Activated naive CD4-positive, alpha-beta T cell treated with Interleukin-2 at 50 U/mL for 16 hours (primary cell): ENCODE measurements at places on chromosomes 11 and 22.

DNA sequence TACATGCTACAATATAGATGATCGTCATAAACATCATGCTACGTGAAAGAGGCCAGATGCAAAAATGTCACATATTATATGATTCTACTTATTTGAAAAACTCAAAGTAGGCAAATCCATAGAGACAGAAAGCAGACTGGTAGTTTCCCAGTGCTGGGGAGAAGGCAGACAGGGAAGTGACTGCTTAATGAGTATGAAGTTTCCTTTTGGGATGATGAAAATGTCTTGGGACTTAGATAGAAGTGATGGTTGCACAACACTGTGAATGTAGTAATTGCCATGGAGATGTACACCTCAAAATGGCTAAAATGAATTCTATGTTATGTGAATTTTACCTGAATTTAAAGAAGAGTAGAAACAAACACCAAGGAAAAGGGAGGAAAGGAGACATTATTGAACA, 45.2 kb upstream of the EHF start:
- no peak for DNase-seq

GRCh38 chr11:82939456-82939855, 37.9 kb downstream of the DDIAS start:
- DNase-seq: no peak

DNA sequence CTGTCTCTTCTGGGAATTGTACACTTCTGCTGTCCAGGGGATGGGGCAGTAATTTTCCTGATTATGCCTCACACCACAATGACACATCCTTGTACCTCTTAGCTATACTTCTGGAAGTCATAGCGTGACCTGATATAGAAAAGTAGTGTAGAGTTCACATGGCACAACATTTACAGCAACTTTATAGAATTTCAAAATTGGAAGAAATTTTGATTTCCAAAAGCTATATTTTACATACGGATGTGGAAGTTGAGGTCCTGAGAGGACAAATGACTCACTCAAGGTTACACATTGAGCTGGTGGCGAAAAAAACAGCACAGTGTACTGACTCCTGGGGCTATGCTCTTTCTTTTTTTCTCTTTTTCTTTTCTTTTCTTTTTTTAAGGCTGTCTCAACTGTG, 6.3 kb upstream of the CYP2R1 start:
- no peak for DNase-seq

DNA sequence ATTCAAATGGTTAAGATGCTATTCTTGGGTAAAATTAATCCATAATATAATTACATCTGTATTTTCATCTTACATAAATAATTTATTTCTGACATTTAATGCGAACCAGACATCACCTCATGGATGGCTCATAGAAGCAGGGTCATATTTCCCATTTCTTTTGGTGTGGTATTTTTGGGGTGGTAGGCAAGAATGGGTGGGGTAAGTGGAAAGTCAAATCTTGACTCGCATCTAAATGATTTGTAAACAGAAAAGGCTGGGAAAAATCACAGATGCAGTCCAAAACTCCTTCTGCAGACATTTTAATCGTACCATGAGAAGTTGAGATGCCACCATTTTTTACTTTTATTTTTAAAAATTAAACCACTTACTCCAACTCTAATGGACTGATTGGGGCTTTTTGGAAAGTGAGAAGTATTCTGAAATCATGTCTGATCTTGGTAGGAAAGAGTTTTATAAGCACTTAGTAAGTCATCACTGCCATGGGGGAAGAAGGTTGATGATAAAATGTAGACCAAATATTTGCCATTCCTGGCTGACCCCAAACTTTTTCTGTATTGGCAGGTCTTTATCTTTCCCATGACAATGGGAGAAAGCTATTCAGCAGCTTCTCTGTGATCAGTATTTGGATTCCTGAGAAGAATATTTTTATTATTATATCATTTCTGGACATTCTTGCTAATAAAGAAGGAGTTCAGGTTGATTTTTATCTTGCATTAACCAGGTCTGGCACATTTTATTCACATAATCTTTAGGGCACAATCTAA, 47.2 kb upstream of the BLID start:
- DNase-seq: no peak

GRCh38 chr11:47254386-47254785, 3.4 kb upstream of the NR1H3 start:
- no peak for DNase-seq

DNA sequence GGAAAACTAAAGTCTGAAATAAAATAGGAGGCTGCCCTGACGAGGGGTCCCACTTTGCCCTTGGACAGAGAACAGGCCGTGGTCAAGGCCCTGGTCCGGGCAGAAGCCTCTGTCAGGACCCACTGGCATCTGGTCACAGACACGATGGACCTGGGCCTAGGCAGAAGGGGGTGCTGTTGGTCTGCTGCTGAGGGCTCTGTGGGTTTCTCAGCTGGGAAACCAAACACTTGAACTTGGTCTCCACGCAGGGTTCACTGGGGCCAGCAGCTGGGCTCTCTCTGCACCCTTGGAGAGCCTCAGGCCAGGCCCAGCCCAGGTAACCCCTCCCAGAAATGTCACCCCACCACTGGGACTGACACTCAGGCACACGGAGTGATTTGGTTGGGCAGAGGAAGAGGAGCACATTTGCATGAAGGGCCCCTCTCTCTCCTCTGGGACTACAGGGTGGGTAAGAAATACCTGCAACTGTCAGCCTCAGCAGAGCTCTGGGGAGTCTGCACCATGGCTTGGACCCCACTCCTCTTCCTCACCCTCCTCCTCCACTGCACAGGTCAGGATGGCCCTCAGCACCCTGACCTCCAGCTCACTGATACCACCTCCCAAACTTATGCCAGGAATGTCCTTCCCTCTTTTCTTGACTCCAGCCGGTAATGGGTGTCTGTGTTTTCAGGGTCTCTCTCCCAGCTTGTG, 48.1 kb upstream of the TOP3B start:
- no peak for DNase-seq

DNA sequence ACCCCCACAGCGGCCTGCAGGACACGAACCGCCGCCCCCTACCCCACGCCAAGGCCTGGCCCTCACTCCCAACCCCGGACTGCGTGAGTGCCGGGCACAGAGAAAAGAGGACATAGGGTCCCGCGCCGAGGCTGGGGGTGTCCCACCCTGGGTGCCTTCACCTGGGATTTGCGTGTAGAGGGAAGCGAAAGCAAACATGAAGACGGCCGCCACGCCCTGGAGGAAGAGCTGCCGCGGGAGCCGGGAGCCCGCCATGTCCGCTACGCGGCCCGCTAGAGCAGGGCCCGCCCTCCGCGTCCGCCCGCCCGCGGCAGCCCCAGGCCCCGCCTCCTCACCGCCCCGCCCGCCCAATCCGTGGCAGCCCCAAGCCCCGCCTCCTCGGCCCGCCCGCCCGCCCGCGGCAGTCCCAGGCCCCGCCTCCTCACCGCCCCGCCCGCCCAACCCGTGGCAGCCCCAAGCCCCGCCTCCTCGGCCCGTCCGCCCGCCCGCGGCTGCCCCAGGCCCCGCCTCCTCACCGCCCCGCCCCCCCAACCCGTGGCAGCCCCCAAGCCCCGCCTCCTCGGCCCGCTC, at the start of gene LMF2:
Gene LMF2 (minus strand): TSS at position 282 of the 570 bp plus-strand sequence. CDS start 27 bp downstream, at position 255.
- peak; percentile 93 for DNase-seq

- DNase-seq: no peak
Measured at GRCh38 chr11:93510196-93510873, 32.9 kb downstream of the SMCO4 start.

DNA sequence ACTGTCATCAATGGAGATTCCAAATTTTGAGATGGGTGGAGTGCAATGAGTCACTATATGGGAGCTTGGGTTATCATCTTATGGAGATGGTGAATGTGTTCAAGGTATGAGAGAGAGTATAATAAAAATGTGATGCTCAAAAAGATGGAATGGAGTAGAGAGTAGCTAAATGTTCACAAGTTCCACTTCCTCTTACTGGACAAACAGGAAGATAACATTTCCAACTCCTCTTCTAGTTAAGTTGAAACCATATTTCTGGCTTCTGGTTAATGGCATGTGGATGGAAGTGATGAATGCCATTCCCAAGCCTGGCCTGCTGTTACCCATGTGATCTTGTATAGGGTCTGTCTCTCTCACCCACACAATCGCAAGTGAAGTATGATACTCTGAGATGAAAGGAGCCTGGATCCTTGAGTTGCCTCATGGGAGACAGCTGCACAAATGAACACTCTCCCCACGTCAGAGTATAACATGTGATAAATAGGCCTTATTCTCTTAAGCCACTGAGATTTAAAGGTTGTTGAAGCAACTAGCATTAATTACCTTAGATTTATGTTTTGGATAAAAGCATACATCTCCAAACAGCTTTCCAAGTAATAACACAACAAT, 111.0 kb downstream of the RAB38 start:
- no peak for DNase-seq

DNA sequence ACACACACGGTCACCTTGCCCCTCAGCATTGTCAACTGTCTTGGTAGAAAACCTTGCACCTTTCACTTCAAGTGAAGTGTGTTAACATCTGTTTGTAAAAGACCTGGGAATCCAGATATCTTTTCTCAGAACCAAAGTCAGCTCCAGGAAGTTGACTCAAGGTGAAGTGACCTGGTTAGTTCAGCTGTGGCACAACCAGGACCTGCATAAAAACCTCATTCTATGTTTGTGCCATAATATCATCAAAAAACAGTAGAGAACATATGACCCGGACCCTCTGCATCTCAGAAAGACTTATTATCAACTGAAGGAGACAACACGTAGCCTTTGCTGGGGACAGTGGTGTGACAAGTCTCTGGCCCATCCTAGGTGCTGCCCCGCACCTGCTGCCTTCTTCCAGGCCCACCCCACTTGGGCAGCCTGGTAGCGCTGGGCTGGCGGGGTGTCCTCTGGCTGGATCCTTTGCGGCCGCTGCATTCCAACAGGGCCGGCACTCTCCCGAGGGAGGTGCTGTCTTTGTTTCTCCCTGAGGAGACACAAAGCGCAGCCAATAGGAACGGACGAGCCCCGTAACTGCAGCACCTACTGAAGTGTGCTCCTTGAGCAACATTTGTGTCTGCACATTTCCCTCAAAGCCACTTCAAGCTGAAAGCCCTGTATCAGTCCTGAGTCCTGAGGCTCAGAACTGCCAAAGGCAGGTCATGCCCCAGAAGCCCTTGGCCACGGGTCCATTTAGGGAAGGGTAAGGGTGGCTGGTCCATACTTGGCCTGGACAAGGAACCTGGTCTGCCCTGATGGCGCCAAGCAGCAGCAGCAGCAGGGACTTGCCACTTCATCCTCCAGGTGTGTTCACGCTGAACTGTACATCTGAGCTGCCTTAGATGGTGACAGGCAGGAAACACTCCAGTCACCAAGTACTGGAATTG, 25.2 kb downstream of the LRRC74B start:
- DNase-seq: no peak

DNA sequence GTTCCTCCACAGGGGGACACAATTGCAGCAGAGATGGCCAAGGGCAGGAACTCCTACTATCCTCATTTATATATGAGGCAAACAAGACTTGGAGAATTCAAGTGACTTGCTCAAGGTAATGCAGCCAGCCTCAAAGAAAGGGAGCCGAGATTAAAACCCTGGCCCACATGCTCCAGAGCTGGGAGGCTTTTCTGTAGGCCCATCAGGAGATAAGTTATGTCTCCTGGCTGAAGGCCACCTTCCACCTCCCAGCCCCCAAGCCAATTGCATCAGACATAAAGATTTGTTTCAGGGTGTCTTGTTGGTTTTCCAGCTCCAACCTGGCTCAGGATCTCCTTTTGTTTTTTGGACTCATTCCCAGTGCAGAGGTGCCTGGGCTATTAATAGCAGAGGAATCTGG, 59.5 kb downstream of the SMIM38 start:
- no peak for DNase-seq

GRCh38 chr11:86755146-86755545, 45.2 kb upstream of the PRSS23 start:
- no peak for DNase-seq

- DNase-seq: no peak
Measured at GRCh38 chr11:69855421-69855820, 36.2 kb upstream of the FGF3 start.

- no peak for DNase-seq
Measured at GRCh38 chr22:33789690-33790253, 130.5 kb downstream of the LARGE1 start.

- DNase-seq: no peak
Measured at GRCh38 chr11:114179234-114179941, 116.8 kb upstream of the NNMT start.

GRCh38 chr11:99277281-99277680, 256.5 kb downstream of the CNTN5 start:
- DNase-seq: no peak

DNA sequence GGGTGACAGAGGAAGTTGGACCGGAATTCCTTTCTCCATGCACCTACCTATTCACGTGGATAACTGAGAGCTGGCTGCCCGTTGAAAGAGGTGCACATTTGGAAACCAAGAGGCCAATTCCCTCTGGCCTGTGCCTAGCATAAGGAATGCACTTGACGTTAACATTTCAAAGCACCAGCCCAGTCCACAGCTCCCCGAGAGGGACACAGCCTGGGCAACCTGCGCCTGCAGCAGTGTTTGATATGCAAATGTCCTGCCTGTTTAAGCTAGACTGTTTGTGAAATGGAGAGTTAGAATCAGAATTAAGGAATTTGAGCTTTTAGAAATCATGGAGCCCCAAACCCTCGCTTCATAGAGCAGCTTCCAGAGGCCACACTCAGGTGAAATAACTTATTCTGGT, 126.1 kb downstream of the DSCAML1 start:
- no peak for DNase-seq

DNA sequence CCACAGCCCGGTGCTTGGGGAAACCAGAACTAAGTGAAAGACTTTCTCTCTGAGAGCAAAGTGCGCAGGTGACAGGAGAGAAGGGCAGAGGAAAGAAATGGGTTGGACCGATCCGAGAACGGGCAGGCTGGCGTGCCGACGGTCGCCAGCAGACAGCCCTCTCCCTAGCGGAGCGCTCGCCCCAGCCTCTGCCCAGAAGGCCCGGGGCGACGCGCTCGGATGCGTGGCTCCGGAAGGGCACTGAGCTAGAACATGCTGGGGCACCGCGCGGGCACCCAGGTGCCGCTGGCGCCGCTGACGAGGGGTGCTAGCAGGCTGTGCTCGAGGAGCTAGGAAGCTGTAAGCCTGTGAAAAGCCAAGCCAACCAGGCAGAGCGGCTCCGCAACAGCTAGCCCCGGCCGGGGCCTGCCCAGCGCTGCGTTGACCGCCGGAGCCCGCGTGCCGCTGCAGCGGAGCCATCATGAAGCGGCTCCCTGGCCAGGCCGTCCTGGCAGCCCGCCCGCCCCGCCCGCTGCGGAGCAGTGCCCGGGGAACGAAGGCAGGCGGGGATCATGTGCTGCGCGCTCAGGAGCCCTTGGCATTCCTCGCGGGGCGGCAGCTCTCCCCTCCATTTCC, 22.1 kb upstream of the RRAS2 start:
- peak; percentile 45 for DNase-seq

GRCh38 chr11:113275602-113276001, 38.8 kb upstream of the TTC12 start:
- DNase-seq: no peak

GRCh38 chr11:85918910-85919794, 64.0 kb downstream of the CCDC83 start:
- DNase-seq: no peak

DNA sequence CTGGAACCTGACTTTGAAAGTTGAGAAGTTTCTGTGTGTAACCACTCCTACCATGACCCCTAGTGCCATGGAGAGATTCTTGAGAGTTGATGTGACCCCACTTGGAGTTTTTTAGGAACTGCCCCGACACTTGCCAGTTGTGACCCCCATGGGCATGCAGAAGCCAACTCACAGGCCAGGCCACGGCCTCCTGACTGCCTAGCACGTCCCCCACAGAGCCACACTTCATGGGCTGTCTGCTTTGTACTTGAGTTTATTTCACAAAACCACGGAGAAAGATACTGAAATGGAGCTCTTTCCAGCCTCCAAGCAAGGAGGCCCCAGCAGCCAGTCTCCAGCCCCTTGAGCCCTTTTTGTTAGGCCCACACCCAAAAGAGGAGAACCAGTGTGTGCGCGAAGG, 8.4 kb downstream of the CYB5R2 start:
- DNase-seq: no peak
